ENCODE measurements at places on chromosomes 6 and 20.

- DNase-seq = no peak
Measured at GRCh38 chr6:6395581-6396197, 75.2 kb upstream of the F13A1 start.

- no peak for DNase-seq
Measured at GRCh38 chr6:75550544-75551167, 51.0 kb upstream of the SENP6 start.

DNA sequence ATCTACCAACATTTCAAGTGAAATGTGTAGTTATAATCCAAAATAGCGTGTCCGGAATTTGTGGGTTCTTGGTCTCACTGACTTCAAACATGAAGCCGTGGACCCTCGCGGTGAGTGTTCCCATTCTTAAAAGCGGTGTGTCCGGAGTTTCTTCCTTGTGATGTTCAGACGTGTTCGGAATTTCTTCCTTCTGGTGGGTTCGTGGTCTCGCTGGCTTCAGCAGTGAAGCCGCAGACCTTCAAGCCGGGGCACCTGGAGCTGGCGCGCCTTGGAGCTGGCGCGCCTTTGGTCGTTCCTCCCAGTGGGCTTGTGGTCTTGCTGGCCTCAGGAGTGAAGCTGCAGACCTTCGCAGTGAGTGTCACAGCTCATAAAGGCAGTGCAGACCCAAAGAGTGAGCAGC is 291.5 kb upstream of the EYS start:
- no peak for DNase-seq

DNA sequence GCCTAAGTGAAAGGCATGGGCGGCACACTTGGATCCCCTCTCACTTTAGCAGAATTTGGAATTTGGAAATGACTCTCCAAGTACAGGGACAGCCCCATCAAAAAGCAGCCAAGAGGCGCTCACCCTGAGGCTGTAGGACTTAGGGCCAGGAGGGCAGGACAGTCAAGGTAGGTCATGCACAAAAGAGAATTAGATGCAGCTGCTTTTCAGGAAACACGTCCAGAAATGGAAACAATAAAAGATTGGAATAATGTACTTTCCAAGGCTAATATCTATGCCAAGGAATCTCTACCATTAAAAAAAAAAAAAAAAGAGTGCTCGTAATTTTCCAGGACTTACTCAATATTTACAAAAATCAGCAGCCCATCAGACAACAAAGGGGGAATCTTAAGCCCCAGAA is 19.9 kb downstream of the PREP start:
- no peak for DNase-seq

Data from T follicular helper cell (primary cell).